ENCODE measurements at places on chromosomes 12 and 14.

GRCh38 chr12:113448873-113449272 lies 22.8 kb downstream of the LHX5 start:
- no peak for DNase-seq

DNA sequence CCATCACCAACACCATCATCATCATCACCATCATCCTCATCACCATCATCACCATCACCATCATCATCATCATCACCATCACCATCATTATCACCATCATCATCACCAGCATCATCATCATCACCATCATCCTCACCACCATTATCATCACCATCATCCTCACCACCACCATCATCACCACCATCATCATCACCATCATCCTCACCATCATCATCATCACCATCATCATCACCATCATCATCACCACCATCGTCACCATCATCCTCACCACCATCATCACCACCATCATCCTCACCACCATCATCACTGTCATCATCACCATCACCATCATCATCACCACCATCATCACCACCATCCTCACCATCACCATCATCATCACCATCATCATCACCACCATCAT lies 113.0 kb upstream of the TMEM233 start:
- no peak for DNase-seq

- no peak for DNase-seq
Observed at GRCh38 chr14:102979406-102979805, 56.9 kb downstream of the AMN start.

GRCh38 chr12:16384732-16385131 lies 37.3 kb downstream of the MGST1 start:
- DNase-seq, result no peak

GRCh38 chr14:72614891-72615415 lies 278.9 kb downstream of the DPF3 start:
- DNase-seq, result peak; percentile 0

- DNase-seq, result no peak
Observed at GRCh38 chr14:64149921-64150320, 144.2 kb downstream of the ESR2 start.

GRCh38 chr12:6301721-6302120 lies 8.8 kb upstream of the PLEKHG6 start:
- no peak for DNase-seq

DNA sequence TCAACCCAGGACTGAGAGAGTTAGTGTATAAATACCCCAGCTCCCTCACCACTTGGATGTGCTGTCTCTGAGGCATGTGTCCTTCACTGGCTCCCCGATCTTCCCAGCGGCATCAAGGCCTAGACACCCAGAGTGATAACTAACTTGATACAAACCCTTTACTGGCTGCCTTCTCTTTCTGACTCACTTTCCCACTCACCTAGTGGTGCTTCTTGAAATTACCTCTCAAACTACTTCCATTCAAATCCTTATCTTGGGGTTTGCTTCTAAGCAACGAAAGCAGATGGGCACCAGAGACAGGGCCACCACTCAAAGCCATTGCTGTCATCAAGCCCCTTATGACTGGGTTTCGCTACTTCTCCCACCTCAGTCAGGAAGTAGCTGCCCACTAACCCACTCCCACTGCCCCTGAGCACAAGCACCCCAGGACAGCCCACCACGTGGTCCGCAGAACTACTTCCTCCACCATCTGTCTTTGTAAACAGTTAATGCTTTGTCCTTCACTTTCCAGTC lies 17.2 kb downstream of the ZFP36L1 start:
- DNase-seq, result no peak

- peak; percentile 81 for DNase-seq
Observed at GRCh38 chr14:101876555-101876938, 87.8 kb upstream of the DYNC1H1 start.

- no peak for DNase-seq
Observed at GRCh38 chr14:77339407-77339806, 18.6 kb downstream of the GSTZ1 start.

DNA sequence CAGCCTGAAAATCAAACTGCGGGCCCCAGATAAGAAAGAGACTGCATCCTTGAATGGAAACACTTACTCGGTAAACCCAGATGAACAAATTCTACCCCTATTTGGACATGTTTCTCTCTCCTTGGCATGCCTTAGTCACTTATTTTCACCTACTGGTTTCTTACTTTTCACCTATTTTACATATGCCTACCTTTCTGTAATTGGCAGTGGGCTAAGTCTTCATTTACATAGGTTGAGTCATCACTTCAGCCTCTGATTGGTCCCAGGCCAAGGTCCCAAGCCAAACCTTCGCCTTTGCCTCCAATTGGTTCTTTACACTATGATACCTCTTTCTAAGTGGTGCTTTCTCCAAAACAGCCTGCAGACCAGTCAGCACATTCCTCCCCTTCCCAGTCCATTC lies 111.3 kb downstream of the DYRK2 start:
- DNase-seq, result peak; percentile 38

GRCh38 chr14:80850197-80850814 lies 91.2 kb downstream of the CEP128 start:
- no peak for DNase-seq

DNA sequence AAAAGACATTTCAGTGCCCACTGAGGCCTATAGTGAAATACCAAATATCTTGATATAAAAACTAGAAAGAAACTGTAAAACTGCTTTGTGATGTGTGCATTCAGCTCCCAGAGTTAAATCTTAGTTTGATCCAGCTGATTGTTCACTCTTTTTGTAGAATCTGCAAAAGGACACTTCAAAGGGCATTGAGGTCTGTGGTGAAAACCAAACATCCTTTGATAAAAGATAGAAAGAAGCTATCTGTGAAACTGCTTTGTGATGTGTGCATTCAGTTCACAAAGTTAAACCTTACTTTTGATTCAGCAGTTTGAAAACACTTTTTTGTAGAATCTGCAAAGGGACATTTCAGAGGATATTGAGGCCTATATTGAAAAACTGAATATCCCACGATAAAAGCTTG lies 290.7 kb upstream of the ALG10B start:
- no peak for DNase-seq

GRCh38 chr12:88433997-88434703 lies 146.1 kb downstream of the KITLG start:
- no peak for DNase-seq

DNA sequence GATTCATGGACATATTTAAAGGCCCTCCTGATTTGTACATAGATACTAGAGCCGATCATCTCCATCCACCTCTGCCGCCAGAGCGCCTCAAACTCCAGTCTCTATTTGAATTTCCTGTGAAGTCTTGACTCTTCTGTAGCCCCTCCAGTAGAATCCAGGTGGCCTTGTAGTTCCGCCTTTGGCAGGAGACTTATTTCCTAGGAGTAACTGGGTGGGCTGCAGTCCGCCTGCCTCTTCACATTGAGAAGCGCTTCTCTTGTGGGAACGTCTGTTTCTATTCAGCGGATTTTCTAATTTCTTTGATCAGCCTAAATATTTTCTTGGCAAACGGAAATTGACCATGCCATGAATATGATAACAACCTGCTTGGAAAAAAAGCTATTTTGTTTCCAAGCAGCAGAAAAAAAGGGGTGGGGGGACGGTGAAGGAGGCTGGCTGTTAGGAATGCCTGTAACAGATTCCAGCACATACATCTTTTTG lies 9.0 kb upstream of the SIX1 start:
- DNase-seq, result no peak

GRCh38 chr12:15193946-15194345 lies 27.3 kb downstream of the RERG start:
- DNase-seq, result no peak

GRCh38 chr14:23433457-23433856 lies 2.0 kb downstream of the MYH7 start:
- no peak for DNase-seq

GRCh38 chr12:23536293-23536692 lies 413.2 kb downstream of the SOX5 start:
- DNase-seq, result no peak

GRCh38 chr12:52346593-52346992 lies 20.7 kb downstream of the KRT85 start:
- no peak for DNase-seq

- DNase-seq, result no peak
Observed at GRCh38 chr14:90720336-90720735, 95.9 kb downstream of the TTC7B start.

- DNase-seq, result no peak
Observed at GRCh38 chr12:67045650-67046049, 223.5 kb upstream of the CAND1 start.

DNA sequence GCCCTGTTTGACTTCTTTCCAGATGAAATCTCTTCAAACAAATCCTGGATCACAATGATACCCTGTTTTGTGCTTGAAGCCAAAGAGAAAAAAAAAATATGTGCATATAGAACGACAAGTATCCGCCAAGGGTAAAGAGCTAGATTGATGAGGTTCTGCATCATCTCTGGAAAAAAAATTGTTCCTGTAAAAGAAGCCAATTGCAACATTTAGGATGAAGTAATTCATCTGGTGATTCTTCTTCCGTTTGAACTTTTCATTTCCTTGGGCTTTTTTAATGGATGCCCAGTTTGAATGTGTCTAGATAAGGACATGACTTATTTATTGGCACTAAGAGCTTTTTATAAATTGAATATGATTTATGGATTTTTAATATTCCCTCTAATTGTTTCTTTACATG lies 38.1 kb upstream of the NPAS3 start:
- DNase-seq, result no peak

GRCh38 chr12:57223191-57224165 lies 6.0 kb upstream of the SHMT2 start:
- no peak for DNase-seq

GRCh38 chr12:46221255-46222128 lies 47.4 kb downstream of the SLC38A1 start:
- DNase-seq, result no peak

DNA sequence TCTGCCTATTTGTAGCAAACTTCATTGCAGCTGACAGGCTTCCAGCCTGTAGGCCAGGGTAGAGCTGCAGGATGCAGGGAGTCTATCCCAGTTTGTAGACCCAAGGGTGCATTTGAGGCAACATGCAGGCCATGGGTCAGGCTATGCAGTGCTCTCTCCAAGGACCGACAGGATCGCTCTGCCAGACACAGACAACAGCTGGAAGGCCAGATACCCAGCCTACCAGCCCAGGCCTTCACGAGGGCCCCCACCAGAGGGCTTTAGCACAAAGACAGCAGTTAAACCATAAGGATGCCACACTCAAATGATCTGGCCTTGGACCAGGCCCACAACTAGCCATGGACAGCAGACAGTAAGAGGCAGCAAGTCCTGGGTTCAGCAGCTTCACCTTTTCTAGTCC lies 10.3 kb downstream of the KCTD10 start:
- DNase-seq, result no peak

GRCh38 chr12:113770389-113770865 lies 195.7 kb downstream of the RBM19 start:
- no peak for DNase-seq

DNA sequence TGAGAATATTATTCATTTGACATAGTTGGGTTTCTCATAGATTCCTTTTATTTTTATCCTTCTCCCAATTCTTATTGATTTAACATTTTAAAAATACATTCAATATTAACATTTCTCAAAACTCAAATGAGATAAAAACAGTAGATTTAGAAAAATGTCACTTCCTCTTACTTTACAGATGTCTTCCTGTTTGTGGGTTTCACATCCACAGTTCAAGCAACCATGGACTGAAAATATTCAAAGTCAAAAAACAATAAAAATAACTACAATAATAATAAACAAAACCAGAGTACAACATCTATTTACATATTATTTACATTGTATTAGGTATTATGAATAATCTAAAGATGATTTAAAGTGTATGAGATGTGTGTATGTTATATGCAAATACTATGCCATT lies 111.3 kb upstream of the SLC16A7 start:
- DNase-seq, result no peak

DNA sequence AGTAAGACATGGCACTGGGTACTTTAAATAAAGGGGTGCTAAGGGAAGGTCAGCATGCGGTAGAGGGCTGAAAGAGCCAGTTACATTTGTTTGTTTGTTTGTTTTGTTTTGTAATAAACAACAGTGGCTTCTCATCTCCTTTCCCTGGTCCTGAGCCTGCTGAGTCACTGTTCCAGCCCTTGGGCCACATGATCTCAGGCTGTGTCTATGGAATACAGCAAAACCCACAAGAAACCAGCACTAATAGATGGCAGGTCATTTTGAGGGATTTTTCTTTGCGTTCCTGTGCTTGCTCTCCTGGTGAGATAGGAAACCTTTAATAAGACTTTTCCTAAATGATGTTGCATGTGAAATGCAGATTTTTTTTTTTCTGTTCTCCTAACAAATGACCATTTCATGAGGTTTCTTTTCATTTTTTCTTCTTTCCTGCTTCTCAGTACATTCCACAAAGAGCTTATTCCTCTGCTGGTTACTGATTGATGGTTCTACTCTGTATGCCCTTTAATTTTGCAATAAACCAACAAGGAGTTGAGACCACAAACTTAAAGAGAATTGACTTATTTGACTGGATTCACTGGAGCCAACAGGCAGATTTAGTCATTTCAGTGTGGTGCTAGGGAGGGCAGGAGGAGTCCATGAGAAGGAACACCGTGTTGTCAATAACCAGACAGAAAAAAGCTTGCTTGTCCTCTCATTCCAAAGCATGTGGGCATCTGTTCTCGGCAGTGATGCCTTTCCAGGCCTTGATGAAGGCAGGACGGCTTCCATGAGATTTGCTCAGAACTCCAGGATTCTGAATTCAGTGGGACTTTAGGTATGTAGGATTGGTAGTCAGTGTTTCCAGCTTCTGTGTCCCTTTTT lies 459.2 kb downstream of the RAD51B start:
- no peak for DNase-seq

DNA sequence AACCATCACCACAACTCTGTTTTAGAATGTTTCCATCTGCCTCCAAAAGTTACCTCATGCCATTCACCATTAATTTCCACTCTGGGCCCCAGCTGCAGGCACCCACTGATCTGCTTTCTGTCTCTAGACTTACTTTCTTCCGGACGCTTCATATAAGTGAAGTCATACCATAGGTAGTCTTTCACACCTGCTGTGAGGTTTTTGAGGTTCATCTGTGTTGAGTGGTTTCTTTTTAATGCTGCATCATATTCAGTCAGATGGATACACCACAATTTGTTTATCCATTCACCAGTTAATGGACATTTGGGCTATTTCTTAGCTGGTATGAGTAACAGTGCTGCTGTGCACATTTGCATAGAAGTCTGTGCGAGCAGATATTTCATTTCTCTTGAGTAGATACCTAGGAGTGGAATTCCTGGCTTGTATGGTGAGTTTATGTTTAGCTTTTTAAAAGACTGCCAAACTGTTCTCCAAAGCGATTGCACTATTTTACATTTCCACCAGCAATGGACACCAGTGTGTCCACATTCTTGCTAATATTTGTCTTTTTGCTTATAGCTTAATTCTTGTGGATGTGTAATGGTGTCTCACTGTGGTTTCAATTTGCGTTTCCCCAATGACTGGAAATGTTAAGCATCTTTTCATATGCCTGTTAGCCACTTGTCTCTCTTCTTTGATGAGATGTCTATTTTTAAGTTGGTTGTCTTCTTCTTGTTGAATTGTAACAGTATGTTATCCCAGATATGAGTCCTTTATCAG lies 48.3 kb downstream of the ZFYVE21 start:
- no peak for DNase-seq
